Activated naive CD8-positive, alpha-beta T cell treated with anti-CD3 and anti-CD28 coated beads, Interleukin-2, amount 50 U/mL, for 16 hours (primary cell): ENCODE measurements at places on chromosomes 16 and 17.

DNA sequence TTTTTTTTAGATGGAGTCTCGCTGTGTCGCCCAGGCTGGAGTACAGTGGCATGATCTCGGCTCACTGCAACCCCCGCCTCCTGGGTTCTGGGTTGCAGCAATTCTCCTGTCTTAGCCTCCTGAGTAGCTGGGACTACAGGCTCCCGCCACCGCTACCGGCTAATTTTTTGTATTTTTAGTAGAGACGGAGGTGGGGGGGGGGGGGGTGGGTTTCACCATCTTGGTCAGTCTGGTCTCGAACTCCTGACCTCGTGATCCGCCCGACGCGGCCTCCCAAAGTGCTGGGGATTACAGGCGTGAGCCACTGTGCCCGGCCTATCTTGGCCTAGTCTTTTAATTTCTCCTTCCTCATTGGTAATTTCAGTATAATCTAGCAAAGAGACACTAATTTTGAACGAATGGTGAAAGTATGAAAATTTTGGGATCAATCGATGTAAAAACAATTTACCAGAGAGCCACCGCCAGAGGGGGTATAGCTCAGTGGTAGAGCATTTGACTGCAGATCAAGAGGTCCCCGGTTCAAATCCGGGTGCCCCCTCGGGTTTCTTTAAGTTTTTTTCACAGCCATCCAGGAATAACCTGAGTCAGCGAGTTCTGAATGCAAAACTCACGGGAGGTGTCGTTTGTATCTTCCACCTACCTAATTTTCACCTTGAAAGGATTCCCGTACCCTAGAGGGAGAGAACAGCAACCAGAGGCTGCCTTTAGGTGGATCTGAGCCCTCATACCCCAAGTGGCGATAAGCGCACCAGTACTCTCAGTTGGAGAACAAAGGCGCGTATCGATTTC is 2.5 kb upstream of the LASP1 start:
- no peak for DNase-seq

DNA sequence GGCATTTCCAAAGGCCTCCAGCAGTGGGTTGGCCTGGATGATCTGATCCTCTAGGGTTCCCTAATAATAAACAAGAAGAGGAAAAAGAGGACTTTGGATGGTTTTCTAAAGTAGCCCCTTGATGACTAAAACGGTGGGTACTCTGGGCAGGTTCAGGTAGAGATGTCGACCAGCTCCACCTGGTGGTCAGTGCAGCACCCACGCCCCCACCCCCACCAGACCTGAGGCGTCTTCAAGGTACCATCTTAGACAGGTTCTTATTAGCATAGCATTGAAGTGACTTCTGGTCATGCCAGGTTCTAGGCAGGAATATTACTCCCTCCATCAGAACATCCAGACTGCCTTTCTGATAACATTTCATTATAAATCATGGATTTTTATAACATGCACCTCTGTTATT is 15.0 kb downstream of the MYH13 start:
- no peak for DNase-seq

DNA sequence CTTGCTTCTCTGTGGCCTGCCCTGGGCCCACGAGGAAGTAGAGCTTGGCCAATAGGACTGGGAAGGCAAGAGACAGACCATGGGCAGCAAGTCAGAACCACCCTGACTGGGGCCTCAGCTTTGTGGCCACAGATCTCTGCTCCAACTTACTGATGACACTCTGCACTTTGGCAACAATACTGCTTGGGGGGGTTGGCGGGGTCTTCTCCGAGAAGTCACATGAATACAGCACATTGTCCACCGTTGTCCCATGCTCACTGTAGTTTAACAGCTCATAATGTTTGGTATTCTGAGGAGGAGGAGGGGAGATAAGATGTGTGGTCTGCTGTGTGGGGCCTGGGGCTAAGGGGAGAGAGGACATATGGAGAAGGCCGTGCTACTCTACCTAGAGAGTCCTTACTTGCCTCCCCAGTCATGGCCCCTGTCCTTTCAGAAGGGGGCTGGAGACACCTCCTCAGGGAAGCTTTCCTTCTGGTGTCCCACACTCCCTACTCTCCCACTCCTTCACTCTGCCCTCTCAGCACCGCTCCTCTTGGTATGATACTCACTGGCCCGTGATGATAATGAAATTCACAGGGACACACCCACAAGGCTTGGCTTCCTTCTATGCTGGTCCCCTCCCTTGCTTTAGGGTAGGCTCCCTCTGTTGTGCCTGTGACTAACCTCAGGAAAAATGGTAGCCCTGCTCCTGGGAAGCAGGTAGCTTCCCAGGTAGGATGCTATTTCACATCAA is 4.0 kb upstream of the DHRS13 start:
- no peak for DNase-seq

GRCh38 chr16:53078765-53079485 is 24.1 kb downstream of the CHD9 start:
- no peak for DNase-seq
